Activated T-cell treated with anti-CD3 and anti-CD28 coated beads, Interleukin-2, amount 50 U/mL, for 24 hours (primary cell): ENCODE measurements at places on chromosomes 4 and X.

DNA sequence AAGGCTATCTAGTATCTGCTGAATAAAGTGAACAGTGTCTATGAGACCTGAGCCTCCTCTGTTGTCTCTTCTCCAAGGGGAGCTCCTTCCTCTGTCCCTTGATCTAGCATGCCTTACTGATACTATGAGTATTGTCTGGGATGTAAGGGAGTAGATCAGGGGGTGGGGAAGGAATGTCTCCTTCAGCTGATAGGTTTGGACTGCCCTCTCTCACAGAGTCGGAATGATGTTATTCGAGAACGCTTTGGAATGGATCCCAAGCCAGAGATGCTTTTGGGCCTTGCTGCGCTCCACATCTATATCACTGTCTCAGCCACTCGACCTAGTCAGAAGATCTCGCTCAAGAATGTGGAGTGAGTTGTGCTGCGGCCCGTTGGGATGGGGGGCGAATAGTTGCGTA is 68.3 kb upstream of the PRPS1 start:
- peaks cover 50% of the 10 kb centered on the region for H3K27me3 ChIP-seq
- H3K27ac ChIP-seq, result no peak overlapping the region
- no peak for DNase-seq
- H3K4me1 ChIP-seq, result peaks cover 4% of the 10 kb centered on the region

- no peaks in the 10 kb centered on the region for H3K27me3 ChIP-seq
- H3K27ac ChIP-seq, result no peak overlapping the region
- H3K4me1 ChIP-seq, result no peaks in the 10 kb centered on the region
- H3K4me3 ChIP-seq, result no peak overlapping the region
- DNase-seq, result no peak
- H3K36me3 ChIP-seq, result no peaks in the 10 kb centered on the region
These were observed 143.5 kb upstream of the HPGD start for GRCh38 chr4:174665799-174666198.

DNA sequence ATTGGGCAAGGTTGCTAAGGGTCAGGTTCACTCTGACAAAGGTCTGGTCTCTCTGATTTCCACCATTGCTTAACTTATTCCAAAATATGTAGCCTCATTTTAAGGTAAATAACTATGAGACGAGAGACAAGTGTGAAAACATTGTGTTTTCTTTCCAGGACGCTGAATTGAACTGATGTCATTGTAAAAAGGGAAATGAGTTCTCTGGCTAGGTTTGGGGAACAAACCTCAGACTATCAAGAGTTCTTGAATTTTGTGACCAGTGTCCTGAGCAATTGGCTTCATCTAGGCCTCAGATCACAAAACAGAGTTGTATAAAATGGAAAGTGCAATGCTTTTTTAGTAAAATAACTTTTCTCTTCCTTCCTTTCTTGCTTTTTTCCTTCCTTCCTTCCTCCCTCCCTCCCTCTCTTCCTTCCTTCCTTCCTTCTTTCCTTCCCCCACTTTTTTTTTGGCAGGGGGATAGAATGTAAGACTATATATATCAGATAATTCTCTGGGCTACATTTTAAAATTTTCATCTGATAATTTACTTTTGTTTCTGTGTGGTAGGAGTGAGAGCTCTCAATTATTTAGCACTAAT is 30.8 kb upstream of the CXCL8 start:
- no peaks in the 10 kb centered on the region for H3K36me3 ChIP-seq
- H3K4me3 ChIP-seq, result no peak overlapping the region
- no peak for DNase-seq
- peaks cover 2% of the 10 kb centered on the region for H3K27me3 ChIP-seq
- no peak overlapping the region for H3K27ac ChIP-seq

GRCh38 chrX:26922278-26922677 is 540.9 kb downstream of the PPP4R3C start:
- no peak overlapping the region for H3K4me3 ChIP-seq
- no peak overlapping the region for H3K27ac ChIP-seq
- H3K27me3 ChIP-seq, result peaks cover 12% of the 10 kb centered on the region
- H3K4me1 ChIP-seq, result no peaks in the 10 kb centered on the region
- no peaks in the 10 kb centered on the region for H3K36me3 ChIP-seq

- H3K27ac ChIP-seq, result no peak overlapping the region
- H3K36me3 ChIP-seq, result no peaks in the 10 kb centered on the region
- DNase-seq, result no peak
- H3K27me3 ChIP-seq, result peaks cover 2% of the 10 kb centered on the region
- no peaks in the 10 kb centered on the region for H3K4me1 ChIP-seq
These were observed 21.7 kb upstream of the SPP1 start for GRCh38 chr4:87953826-87954225.

- H3K4me1 ChIP-seq, result peaks cover 16% of the 10 kb centered on the region
- no peaks in the 10 kb centered on the region for H3K36me3 ChIP-seq
- DNase-seq, result peak; percentile 34
- peak overlapping the region; percentile 16 for H3K27ac ChIP-seq
These were observed 70.1 kb upstream of the CBR4 start for GRCh38 chr4:169079942-169080827.

DNA sequence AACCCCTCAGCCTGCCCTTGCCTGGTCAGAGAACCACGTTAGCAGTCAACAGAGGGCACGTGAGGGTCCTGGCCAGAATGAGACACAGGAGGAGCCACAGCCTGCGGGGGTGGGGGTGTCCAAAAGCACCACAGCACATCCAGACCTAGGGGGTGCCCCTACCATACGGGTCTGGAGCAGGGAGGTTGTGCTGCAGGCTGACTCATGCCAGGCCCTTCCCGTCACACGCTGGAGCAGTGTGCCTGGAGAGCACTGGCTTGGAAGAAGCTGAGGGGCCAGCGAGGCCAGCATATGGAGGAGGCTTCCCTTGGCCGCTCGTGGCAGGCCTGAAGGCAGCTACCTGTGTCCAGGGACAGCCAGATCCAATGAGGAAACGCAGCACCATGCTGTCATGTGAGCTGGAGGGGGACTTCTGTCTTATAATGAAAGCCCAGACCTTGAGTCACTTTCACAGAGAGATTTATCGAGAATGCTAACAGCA is 1.5 kb upstream of the IRAK1 start:
- peak overlapping the region; percentile 87 for H3K4me3 ChIP-seq
- peaks cover 17% of the 10 kb centered on the region for H3K4me1 ChIP-seq
- peaks cover 36% of the 10 kb centered on the region for H3K36me3 ChIP-seq

DNA sequence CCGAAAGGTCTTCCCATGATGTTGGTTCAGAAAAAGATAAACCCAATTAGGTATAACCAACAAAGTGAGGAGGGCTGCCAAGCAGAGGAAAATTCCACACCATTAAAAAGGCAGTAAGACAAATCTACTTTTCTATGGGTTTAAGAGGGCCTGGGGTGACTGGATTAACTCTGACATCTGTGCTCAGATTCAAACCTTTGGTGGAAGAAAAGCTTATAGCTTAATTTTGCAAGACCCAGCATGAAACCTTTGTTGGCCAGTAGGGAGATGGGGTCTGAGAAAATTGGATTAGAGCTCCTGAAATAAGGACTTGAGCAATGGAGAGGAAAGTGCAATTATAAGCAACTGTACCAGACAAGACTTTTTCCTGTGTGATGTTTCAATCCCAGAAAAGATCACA is 104.2 kb downstream of the KDR start:
- no peaks in the 10 kb centered on the region for H3K36me3 ChIP-seq
- H3K4me1 ChIP-seq, result no peaks in the 10 kb centered on the region
- no peak overlapping the region for H3K4me3 ChIP-seq
- H3K27me3 ChIP-seq, result peaks cover 5% of the 10 kb centered on the region
- DNase-seq, result no peak
- H3K27ac ChIP-seq, result no peak overlapping the region

GRCh38 chrX:154002215-154002719 is 17.4 kb downstream of the IRAK1 start:
- peak; percentile 69 for DNase-seq
- H3K27ac ChIP-seq, result peak overlapping the region; percentile 93
- peaks cover 13% of the 10 kb centered on the region for H3K4me1 ChIP-seq
- peak overlapping the region; percentile 65 for H3K4me3 ChIP-seq
- H3K36me3 ChIP-seq, result peaks cover 15% of the 10 kb centered on the region
- H3K27me3 ChIP-seq, result peaks cover 64% of the 10 kb centered on the region

GRCh38 chr4:84856468-84857049 is 109.9 kb downstream of the WDFY3 start:
- no peaks in the 10 kb centered on the region for H3K36me3 ChIP-seq
- H3K27me3 ChIP-seq, result no peaks in the 10 kb centered on the region
- DNase-seq, result no peak
- no peak overlapping the region for H3K27ac ChIP-seq
- H3K4me3 ChIP-seq, result no peak overlapping the region

DNA sequence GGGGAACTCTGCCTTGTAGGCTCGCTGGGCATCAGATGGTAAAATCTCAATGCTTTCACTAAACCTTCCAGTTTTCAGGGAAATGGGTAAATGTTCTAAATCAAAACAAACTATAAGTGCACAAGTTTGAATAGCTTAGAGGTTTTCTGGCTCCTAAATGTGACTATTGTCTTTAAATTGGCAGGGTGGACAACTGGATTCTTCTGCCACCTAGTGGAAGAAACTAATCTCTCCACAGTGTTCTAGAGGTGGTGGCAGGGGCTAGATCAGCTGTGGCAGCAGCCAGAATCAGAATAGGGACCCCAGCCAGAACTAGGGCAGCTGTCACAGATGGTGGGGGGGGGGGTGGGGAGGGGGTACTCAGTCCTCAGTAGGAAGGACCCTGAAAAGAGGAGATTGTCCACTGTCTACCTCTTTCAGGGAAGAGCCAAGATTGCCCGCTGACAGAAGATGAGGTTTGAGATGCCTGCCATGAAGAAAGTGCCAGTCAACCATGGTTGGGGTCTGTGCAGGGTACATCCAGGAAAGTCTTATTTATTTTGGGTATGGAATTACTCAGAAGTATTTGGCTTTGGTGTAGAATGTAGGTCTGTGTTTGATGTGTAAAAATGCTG is 201.4 kb downstream of the CCNG2 start:
- H3K4me1 ChIP-seq, result no peaks in the 10 kb centered on the region
- no peak for DNase-seq
- H3K4me3 ChIP-seq, result no peak overlapping the region
- no peaks in the 10 kb centered on the region for H3K36me3 ChIP-seq

DNA sequence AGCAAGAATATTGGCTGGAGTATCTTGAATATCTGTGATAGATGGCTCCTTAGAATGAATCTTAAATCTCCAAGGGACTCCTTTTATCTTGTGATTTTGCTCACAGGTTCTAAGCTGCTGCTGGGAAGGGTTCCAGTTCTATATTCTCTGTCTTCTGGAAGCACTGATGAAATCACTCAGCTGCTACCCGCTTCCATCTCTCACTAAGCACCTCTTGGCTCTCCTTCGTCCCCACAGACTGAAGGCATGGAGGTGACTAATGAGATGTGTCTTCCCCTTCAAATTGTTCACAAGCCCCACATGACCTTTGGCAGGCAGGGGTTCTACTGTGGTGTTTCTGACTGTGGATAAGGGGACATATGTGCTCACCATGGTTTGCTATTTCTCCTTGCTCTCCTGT is 75.9 kb downstream of the C4orf51 start:
- peaks cover 8% of the 10 kb centered on the region for H3K27me3 ChIP-seq
- H3K36me3 ChIP-seq, result peaks cover 36% of the 10 kb centered on the region
- DNase-seq, result no peak

- DNase-seq, result no peak
- no peaks in the 10 kb centered on the region for H3K27me3 ChIP-seq
- H3K4me1 ChIP-seq, result no peaks in the 10 kb centered on the region
- no peaks in the 10 kb centered on the region for H3K36me3 ChIP-seq
These were observed 810.4 kb downstream of the TRAM1L1 start for GRCh38 chr4:116275006-116275405.

DNA sequence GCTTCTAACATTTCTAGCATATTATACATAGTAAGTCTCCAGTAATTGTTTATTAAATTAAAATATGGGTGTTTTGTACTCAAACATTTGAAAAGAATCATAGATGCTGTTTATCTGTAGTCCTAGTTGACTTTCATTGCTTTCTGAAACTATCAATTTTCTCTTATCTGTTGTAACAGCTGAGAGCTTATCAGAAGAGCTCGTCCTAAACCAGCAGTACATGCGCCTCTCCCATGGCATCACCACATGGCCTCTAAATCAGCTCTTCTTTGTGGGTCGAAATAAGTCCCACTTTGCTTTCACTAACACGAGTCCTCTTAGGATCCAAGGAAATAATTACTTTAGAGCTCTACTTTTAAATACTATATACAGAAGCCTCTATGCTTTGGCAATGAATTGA is 55.1 kb downstream of the PPP3CA start:
- peaks cover 31% of the 10 kb centered on the region for H3K4me1 ChIP-seq
- no peaks in the 10 kb centered on the region for H3K36me3 ChIP-seq
- DNase-seq, result no peak
- no peak overlapping the region for H3K4me3 ChIP-seq
- no peaks in the 10 kb centered on the region for H3K27me3 ChIP-seq

DNA sequence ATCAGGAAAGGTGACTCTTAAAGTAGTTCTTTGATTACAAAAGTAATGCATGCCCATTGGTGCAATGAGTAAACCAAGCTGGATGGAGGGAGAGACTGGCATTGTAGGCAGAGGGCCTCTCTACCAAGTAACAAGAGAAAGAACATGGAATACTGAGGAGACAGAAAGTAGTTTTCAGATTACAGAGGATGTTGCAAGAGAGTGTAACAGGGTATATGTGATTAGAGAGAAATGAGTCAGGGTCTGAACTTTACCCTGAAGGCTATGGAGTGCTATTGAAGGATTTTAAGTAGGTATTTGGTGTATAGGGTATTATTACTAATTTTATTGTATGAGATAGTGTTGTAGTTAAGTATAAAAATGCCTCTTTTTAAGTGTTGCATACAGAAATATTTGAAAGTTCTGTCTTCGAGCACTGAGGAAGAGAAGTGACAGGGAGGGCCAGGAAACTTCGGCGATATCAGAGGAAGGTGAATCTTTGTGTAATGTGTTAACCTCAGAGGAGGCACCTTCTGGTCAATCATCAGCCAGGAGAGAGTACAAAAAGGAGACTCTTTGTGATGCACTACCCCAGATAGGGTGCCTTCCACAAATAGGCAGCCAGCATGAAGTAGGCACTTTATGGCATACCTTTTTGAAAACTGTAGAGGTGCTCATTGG is 8.2 kb downstream of the NKAP start:
- H3K36me3 ChIP-seq, result peaks cover 50% of the 10 kb centered on the region
- H3K4me1 ChIP-seq, result no peaks in the 10 kb centered on the region
- no peak overlapping the region for H3K4me3 ChIP-seq
- H3K27me3 ChIP-seq, result peaks cover 2% of the 10 kb centered on the region
- H3K27ac ChIP-seq, result no peak overlapping the region
- DNase-seq, result no peak

GRCh38 chrX:68632491-68632890 is 15.0 kb upstream of the STARD8 start:
- H3K4me3 ChIP-seq, result no peak overlapping the region
- H3K27me3 ChIP-seq, result peaks cover 46% of the 10 kb centered on the region
- no peaks in the 10 kb centered on the region for H3K4me1 ChIP-seq
- no peak for DNase-seq
- no peak overlapping the region for H3K27ac ChIP-seq

DNA sequence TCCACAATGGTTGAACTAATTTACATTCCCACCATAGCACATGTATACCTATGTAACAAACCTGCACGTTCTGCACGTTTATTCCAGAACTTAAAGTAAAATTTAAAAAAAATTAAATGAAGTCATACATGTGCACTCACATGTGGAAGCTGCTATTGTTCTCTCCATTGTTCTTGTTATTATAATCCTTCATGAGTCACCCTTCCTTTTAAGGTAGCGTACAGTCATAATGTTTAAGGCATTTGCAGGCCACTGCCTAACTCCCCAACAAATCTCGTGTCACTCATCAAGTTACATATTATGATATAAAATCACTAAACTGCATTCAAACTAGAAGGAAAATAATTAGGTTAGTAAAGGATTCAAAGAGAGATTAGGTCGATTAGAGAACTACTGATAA is 63.6 kb downstream of the SLC7A11 start:
- H3K36me3 ChIP-seq, result no peaks in the 10 kb centered on the region
- no peaks in the 10 kb centered on the region for H3K27me3 ChIP-seq
- DNase-seq, result no peak
- no peak overlapping the region for H3K4me3 ChIP-seq
- no peak overlapping the region for H3K27ac ChIP-seq
- H3K4me1 ChIP-seq, result no peaks in the 10 kb centered on the region
